ENCODE measurements at places on chromosomes 13 and 19.

GRCh38 chr13:38957794-38958592, 32.6 kb downstream of the STOML3 start:
- DNase-seq: no peak

DNA sequence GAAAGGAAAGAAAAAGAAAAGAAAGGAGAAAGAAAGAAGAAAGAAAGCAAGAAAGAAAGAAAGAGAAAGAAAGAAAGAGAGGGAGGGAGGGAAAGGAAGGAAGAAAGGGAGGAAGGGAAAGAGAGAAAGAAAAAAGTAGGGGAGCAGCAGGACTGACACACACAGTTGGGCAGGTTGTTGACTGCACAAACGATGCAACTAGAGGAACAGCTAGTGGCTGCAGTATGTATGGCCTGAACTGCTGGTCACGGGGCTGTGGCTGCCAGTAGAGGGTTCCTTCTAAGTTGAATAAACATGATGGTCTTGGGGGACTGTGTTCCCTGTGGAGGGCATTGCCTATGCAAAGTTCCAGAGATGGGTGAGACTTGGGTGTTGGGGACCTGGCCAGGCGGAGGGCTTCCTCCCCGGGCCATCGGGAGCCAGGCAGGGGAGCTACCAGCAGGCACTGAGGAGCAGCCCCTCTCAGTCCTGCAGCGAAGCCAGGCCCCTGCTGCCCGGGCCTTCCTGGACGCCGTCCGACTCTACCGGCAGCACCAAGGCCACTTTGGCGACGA, 16.7 kb upstream of the COLGALT1 start:
- DNase-seq: no peak

DNA sequence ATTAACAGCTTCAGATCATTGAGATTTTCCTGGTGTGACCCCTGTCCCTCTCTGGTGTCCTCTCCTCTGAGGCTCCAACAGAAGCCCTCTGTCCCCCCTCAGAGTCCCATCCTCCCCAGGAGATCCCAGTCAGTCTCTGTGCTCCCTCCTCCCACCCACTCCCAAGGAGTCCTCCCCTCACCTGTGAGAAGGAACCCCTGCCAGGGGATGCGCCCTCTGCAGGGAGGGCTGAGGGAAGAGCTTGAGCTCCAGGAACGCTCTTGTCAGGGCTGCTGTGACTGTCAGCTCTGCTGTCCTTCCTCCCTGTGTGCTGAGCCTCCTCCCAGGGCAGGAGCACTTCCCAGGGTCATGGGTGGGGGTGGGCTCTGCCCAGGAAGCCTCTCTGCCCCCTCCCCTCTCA, 33.2 kb downstream of the CEACAM8 start:
- DNase-seq: no peak

GRCh38 chr13:42494157-42494556, 79.8 kb upstream of the TNFSF11 start:
- DNase-seq: no peak

DNA sequence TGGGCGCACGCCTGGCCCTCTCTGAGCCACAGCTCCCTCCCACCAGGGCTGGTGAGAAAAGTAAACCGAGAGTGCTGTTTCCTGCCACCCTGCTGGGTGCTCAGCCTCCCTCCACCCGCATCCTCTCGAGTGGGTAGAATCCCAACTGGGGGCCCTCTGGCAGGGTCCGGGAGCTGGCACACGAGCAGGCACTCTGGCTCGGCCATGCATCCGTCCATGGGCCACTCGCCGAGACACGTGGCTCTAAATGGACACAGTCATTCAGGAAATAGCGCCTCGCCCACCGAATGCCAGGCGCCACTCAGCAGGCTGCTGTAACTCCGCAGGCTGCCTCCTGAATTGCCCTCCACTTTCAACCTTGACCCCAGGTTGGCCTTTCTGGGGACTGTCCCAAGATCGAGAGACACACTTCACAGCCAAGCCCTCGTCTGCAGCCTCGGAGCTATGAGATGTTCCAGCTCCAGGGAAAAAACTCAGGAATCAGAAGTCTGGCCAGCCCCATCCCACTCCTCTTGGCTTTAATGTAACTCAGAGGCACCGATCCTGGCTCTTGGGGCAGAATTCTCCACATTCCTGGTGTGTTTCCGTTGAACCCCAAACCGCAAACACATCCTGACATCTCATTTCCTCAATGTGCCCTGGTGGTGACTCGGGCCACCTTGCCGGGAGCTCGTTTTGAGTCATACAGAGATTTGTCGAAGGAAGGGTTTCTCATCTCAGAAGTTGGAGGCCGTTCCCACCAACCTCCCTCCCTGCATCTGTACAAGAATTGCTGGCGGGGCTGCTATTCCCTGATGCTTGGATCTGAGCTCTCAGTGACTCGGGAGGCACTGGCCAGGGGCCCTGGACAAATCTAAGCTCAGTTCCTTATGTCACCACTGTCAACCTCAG, 14.1 kb downstream of the KLF2 start:
- peak; percentile 72 for DNase-seq
